ENCODE measurements at places on chromosomes 5 and 9. TPM values are rescaled to one million over a fixed set of nuclear protein-coding genes. Genes with fewer than 3 reads are reported as not detected.

GRCh38 chr5:66789434-66789833 is 193.2 kb downstream of the MAST4 start:
- H3K36me3 ChIP-seq, result no peaks in the 10 kb centered on the region
- no peaks in the 10 kb centered on the region for H3K27me3 ChIP-seq
- H3K4me3 ChIP-seq, result no peak overlapping the region
- no peak for DNase-seq
- no peaks in the 10 kb centered on the region for H3K4me1 ChIP-seq

DNA sequence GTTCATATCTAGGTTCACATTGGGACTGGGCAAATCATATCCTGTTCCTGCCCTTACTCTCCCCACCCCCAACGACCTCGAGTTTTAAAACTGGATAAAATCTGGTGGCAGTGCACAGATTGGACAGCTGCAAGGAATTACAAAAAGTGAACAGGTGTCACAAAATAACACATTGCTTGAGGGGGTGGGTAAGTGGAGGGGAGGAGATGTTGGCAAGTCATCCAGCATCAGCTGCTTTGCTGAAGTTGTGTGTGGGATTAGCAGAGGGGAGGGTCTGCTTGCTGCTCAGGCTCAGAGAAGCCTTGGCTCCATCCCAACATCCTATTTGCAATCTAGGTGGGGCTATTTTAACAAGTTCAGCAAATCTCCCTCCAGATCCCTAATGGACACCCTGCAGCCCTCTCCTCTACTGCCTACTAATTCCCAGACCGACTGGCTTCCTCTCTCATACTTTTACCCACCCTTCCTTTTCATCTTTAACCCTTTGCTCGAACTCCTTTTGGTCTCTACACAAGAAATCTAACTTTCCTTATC is 39.8 kb upstream of the SLC24A2 start:
- DNase-seq, result no peak
- H3K36me3 ChIP-seq, result peaks cover 4% of the 10 kb centered on the region
- H3K27me3 ChIP-seq, result peaks cover 5% of the 10 kb centered on the region
- no peak overlapping the region for H3K4me3 ChIP-seq

C9orf50 gene
- total RNA-seq, result not detected

TMEM250 gene
- 38.2 TPM for total RNA-seq

MSX2 gene
- total RNA-seq, result not detected

DNA sequence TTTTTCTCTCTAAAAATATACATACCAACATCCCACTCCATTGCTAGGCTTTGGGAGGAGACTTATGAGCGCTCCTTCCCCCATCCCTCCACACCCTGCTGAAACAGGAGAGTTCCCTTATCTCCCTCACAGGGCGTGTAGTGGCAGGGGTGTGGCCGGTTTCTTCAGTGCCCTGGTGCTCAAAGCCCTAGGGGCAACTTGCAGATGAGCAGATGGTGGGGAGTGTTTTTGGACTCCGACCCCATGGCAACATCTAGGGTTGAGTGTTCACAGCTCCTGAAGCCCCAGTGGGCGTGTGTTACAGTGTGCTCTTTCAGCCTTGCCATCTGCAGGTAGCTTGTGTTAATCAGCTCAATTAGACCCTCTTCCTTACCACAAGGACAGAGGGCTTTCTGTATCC is 409.5 kb downstream of the MAT2B start:
- no peak overlapping the region for H3K4me3 ChIP-seq
- H3K36me3 ChIP-seq, result no peaks in the 10 kb centered on the region
- DNase-seq, result no peak
- H3K27me3 ChIP-seq, result no peaks in the 10 kb centered on the region
